Activated CD4-positive, alpha-beta T cell treated with anti-CD3 and anti-CD28 coated beads for 36 hours (primary cell): ENCODE measurements at places on chromosomes 11 and 22. TPM values are rescaled to one million over a fixed set of nuclear protein-coding genes. Genes with fewer than 3 reads are reported as not detected.

HTR3B gene
- total RNA-seq = not detected

RFPL3 gene
- total RNA-seq = not detected

SCN3B gene
- total RNA-seq = not detected

NNMT gene
- total RNA-seq = not detected

SLCO2B1 gene
- not detected for total RNA-seq

DCHS1 gene
- total RNA-seq = 0.91 TPM
